ENCODE measurements at places on chromosomes 1 and 21.

DNA sequence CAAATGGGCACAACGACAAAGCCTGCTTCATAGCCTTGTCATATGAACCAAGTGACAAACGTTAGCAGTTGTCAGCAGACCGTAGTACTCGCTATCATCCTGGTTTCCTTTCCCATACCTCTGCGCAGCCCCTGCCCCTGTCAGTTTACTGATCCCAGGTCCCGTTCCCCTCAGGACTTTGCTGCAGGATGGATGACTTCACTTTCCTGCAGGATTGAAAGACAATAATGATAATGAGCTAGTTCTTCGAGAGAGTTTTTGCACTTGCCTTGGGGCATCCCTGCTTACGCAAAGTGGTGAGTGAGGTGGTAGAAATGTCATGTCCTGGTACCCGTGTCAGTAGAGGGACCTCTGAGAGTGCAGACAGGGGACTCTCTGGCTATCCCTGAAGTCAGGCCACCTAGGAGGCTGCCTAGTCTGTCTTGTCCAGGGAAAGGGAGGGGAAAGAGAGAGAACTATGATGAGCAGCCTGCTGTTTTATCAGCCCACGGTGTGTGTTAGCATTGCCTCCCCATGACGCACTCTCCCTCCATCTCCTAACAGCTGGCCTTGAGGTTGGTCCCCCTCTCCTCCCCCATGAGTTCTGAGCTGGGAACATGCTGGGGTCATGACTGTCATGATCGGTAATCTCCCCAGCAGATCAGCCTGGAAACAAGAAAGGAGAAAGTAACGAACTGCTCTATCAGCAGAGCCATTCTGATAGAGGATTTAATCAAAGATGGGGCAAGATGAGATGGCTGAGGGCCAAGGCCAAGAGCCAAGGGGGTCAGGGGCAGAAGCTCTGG, 53.7 kb downstream of the ELK4 start:
- no peak for DNase-seq

- DNase-seq, result no peak
Observed at GRCh38 chr1:22876359-22877111, 96.1 kb downstream of the LACTBL1 start.

GRCh38 chr1:222339376-222339947, 208.4 kb downstream of the HHIPL2 start:
- DNase-seq, result no peak

DNA sequence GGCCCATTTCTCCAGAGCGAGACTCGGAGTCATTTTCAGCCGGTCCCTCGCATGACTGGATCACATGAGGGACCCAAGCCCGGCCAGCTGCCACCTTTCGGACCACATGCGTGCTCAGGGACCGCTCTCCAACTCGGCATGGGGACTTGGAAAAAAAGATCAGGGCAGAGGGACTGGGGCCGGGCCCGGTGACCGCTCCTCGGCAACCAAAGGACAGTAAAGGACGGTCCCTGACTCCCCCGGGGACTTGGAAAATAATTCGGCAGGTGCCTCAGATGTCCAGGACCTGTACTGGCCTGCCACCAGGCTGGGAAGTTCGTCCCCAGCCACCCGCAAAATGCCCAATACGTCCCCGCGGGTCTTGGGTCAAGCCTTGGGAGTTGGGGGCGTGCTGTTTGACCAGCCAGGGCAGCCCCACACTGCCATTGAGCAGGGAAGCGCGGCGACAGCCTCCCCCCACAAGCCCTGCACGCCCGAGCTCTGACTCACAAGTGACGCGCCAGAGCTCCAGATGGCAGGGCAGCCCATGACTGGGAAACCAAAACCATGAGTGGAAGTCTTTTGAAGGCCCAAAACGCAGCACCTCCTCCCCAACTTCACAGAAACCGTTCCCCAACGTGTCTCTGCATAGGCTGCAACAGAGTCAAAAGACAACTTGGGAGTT, 134.5 kb downstream of the LIPI start:
- DNase-seq, result no peak

DNA sequence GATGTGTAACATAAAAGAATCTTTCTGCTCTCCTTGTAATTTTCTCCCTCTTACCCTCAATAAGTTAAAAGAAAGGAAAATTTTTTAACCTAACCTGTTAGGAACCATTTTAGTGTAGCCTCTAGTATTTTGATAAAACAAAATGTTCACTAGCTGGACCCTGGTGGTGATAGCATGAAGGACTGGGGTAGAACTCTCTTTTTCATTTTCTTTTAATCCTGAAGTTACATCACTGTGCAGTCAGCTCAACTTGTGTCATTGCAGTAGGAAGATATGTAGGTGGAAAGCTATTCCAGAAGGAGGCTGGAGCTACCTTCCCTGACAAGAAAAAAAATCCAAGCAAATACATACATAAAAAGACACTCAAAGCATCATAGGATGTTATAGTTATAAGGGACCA, 39.3 kb downstream of the NFIA start:
- DNase-seq, result no peak

DNA sequence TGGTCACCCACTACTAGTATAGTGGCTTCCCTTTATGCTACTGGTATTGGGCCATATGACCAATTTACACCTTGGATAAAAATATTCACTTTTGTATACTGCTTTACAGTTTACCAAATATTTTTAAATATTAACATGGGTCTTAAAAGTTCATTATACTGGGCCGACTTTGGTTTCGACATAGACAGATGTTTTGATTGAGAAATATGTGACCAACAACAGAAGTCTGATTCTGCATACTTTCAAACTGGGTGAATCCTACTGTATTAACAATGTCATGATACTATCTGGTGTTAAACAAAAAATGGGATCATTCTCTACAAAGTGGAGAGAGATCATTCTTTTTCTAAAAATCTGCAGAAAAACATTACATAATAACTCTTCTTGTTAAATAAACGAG, 134.8 kb downstream of the AKT3 start:
- no peak for DNase-seq

DNA sequence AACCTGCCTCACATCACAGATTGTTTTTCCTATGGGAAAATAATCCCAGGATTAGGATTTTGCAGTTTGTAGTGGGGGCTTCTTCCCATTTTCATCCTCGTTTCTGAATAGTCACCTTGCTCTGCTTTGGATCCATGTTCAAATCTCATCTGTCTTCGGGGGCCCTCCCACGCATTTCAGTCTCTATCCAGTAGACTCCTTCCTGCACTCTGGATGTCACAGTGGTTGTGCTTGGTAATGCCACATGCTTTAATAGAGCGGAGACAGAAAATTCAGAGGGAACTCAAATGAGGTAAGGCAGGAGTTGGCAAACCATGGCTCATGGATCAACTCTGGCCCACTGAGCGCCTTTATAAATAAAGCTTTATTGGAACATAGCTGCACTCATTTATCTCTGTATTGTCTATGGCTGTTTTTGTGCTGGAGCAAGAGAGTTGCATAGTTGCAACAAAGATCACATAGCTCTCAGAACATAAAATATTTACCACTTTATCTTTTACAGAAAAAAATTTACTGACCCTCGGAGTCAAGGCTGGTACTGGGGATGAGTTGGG, 101.0 kb downstream of the SPATA46 start:
- DNase-seq, result no peak

DNA sequence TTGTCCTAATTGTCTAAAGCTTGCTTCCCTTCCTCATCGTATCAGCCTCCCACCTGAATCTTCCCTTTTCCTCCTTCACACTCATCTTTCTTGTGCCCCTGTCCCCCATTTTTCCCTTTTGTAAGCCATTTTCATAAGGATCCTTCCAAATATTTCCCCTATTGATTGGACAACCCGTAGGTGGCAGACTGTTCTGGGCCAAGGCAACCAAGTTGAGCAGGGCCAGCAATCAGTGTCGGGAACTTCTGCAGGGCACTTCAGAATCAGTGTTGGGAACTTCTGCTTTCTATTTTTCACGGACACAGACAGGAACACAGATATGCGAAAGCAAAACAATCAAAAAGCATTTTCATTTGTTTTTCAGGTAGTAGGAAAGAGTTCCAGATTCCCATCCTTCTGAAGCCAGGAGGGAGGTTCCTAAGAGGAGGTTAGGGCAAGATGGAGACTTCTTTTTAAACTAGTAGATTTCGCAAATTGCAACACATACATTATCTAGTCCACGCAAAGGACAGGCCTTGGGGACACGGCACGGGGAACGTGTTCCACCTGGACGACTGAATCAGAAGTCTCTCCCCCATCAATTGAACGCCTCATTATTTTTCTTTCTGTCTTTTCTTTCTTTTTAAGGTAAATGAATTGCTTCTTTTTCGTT, 691 bp upstream of the MPZL1 start:
- DNase-seq, result no peak

GRCh38 chr1:234706931-234707330, 97.0 kb upstream of the IRF2BP2 start:
- no peak for DNase-seq

DNA sequence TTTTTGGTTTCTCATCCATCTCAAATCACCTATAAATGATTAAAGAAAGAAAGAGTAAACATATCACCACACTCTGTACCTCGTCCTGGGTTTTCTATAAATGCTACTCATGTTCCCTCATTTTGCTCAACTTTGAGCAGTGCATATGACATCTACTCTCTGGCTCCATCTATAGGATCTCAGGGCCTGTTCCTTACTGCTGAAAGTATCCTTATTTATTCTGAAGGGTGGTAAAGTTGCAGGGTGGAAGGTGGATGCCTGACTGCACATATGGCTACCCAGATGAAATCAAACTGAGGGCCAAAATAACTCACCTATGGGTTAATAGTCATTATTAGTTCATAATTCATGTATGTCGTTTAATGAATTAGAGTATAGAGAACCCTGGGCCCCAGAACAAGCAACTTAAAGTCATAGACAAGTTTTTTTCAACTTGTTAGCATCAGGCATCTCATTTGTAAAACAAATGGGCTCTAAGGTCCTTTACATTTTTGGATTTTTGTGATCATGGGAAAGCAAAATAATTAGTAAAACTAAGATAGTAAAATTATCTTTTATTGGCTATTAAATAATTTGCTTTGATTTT, 46.5 kb downstream of the NCF2 start:
- DNase-seq, result no peak

- no peak for DNase-seq
Observed at GRCh38 chr21:31450980-31451379, 106.9 kb upstream of the TIAM1 start.

DNA sequence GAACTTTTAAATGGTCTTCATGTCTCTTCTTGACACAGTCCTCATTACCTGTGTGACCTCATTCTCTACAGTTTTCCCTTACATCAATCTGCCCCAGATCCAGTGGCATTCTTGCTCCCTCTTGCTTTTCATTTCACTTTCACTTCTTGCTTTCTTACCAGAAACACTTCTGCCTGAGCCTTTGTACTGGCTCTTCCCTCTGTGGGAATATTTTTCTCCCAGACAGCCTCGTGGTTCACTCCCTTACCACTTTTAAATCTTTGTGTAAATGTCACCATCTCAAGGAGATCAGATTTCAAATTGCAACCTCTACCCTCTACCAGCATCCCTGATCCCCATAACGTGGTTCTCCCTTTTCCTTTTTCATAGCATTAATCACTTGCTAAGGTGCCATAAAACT, 73.2 kb downstream of the DISC1 start:
- DNase-seq, result no peak

DNA sequence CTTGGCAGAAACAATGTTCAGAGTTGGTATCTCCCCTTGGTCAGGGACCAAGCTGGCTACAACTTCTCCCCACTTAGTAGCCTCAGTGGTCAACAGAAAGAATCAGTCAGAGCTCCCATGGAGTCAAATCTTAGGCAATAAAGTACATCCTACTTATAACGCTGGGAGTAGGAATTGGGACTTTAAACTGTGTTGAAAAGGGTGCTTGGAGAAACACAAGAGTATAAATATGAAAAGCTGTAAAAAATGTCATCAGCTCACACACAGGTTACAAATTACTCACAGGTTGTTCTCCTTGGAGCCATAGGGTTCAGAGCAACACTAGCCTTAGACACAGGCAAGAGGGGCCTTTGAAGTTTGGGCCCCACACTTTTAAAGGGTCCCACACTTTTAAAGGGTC, 67.4 kb downstream of the WLS start:
- DNase-seq, result no peak

DNA sequence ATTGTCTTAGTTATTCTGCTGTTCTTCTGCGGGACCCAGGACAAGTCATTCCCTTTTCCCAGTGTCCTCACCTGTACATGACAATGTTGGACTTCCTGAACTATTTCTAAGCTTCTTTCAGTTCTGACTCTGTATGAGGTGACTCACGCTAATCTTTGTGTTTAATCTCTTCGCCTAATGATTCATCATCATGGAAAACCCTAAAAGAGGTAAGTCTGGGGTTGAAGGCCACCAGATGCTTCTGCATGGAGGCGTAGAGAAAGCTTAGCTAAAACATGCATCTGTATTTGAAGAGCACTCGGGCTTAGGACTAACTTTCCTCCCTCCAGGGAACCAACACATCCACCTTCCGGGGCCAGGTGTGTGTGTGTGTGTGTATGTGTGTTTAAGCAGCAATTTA, 7.4 kb downstream of the SPRR5 start:
- no peak for DNase-seq

DNA sequence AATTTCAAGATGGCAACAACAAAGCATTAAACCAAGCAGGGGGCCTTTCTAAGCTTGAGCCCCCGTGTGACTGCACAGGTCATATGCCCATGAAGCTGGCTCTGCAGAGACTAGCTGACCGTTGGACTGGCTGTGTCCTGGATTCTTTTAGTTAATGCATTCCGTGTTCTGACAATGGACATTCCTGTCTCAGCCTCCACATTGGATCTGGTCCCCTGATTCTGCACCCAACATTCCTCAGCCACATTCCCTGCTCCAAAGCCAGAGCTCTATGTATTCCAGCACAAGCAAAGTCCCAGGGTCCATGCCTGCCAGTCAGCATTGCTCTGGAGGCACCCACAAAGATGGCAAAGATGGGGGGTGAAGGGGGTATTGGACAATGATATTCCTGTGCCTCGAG, 5.1 kb upstream of the NAV1 start:
- no peak for DNase-seq

DNA sequence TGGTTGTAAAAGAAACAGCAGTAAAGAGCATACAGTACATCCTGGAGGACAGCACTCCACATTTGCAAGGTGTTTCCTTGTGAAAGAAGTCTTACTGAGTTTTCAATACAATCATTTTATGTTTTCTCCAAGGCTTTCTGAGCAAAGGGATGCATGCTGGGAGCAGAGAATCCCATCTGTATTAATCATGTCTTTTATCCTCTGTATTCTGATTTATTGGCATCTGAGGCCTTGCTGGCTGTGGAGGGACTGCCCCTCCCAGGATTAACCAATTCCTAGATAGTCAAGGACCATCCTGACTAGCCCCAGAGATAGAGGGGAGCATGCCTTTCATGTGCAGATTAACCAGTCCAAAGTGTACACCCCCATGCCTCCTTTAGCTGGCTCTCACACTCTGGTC, 476.3 kb downstream of the SIPA1L2 start:
- no peak for DNase-seq

GRCh38 chr1:24944318-24944717, 14.2 kb upstream of the RUNX3 start:
- DNase-seq, result no peak

- no peak for DNase-seq
Observed at GRCh38 chr1:231431665-231432415, 9.8 kb upstream of the EGLN1 start.

- DNase-seq, result no peak
Observed at GRCh38 chr1:46174448-46175231, at the start of gene TSPAN1. TSS of gene TSPAN1 (plus strand) at chr1:46175087. CDS start at chr1:46181108, 6,021 bp downstream.

GRCh38 chr1:10449751-10450150, at the start of gene CORT:
TSS of gene CORT (plus strand) at chr1:10450031. CDS start at chr1:10450224, 193 bp downstream.
- no peak for DNase-seq

- DNase-seq, result peak; percentile 52
Observed at GRCh38 chr21:41953831-41954653, at the start of gene C2CD2. TSS of gene C2CD2 (minus strand) at chr21:41954018. CDS start at chr21:41953648, 370 bp downstream.

GRCh38 chr1:3602375-3602774, 8.9 kb downstream of the MEGF6 start:
- DNase-seq, result no peak

- DNase-seq, result no peak
Observed at GRCh38 chr1:91661121-91661520, 160.5 kb downstream of the CDC7 start.

Data from anterior cingulate cortex (tissue), 58 donors.